ENCODE measurements at places on chromosomes 1 and 21.

- DNase-seq, result no peak
Observed at GRCh38 chr1:201769966-201770365, 59.0 kb upstream of the IPO9 start.

GRCh38 chr1:981955-982558 lies at the start of gene PERM1:
Gene PERM1 (minus strand): TSS chr1:982093. CDS start chr1:981029, 1,064 bp downstream.
- DNase-seq, result no peak

GRCh38 chr1:156852418-156852874 lies 6.5 kb downstream of the INSRR start:
- no peak for DNase-seq

- no peak for DNase-seq
Observed at GRCh38 chr1:235757587-235758096, 108.1 kb upstream of the GNG4 start.

DNA sequence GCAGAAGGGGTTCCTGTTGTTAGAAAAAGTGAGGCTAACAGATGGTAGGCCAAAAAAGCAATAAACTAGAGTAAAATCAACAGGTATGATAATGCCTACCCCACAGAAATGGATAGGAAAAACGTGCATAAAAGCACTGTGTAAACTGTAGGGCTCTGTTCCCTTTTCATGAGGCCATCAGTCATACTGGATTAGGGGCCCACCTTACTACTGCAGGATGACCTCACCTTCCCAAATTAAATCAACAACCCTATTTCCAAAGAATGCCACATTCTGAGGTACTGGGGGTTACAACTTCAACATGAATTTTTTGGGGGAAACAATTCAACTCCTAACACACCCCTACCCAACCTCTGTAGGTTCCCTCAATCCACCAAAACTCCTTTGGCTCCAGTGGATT lies 54.9 kb downstream of the KIAA1614 start:
- no peak for DNase-seq

DNA sequence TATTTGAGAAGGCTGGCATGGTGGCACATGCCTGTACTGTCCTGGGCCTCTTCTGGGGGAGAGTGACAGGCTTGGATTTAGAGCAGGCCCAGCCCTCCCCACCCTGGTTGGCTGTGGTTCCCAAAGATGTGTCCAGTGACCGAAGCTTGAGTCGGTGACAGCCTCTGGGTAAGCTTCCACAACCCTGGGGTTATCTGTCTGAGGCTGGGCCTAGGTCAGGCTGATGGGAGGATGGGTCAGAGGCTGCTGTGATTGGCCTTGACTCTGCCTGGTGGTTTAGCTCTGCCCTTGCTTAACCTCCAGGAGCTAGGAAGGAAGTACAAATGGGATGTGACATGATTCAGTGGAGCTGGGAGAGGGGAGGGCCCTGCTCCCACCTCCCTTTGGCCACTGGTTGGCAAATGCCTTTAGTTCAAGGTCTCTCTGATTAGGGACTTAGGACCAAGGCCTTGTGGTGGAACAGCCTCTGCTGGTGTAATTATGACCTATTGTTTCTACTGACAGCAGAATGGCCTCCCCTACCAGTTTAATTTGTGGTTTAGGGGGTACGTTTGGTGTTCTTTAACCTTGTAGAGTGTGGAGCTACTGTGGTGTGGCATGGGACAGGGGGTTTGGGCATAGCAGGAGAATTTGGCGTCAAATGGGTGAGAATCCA lies 16.6 kb downstream of the NUDC start:
- no peak for DNase-seq

DNA sequence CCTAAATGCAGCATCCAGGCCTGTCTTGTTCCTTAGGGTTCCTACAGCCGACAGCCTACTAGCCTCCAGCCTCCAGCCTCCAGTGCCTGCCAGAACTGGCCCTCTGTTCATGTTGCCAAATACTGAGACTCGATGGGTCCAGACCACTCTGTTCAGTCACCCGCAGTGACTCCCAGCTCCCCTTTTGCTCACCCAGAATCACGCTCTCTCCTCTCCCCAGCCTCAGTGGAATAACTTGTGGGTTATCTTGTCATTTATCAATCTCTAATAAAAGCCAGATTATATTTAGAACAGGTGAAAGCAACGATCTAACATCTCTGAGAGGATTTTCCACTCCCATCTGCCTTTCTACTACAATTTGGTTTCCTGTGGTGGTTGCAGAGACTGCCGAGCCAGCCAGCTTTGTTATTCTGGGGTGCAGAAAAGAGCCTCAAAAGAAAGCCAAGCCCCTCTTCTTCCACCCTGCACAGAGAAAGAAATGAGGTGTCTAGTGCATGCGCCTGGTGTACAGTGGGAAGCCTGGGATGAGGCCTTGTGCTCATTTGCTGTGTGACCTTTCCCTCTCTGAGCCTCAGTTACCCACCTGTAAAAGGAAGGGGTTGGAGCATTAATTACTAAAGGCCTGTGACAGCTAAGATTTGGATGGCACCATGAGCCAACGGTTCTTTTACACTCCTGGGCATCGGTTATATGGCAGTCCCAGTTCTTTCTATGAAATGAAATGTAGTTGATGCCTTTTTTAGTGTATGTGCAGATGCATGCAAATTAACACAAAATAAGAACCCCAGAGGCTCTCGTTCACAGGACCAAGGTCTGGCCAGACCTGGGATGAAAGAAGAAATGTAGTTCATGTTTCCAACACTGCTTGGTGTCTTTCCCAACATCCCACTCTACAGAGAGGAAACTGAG lies 42.9 kb upstream of the ID3 start:
- no peak for DNase-seq

DNA sequence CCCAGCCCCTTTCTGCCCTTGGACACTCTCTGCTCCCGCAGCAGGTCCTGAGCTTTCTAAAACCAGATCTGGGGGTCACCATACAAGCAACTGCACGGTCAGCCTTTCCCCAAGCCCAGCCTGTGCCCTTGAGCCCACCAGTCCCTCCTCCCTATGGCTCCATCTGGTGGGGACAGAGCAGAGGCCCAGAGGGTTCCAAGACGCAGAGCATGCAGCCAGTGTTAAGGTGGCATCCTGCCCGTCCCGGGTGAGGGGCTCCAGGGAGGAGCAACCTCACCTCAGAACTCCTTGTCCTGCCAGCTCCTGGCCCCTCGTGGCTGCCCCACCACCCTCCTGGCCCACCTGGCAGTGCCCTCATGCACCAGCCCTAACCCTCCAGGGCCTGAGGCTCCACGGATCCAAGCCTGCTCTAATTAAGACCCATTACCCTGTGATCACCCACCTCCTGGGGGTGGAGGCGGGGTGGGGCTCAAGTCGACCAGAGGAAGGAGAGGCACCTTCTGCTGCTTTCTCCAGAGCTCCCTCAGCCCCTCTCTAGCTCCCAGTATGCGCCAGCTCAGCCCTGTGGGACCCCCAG lies 8.5 kb downstream of the CHD5 start:
- DNase-seq, result no peak

DNA sequence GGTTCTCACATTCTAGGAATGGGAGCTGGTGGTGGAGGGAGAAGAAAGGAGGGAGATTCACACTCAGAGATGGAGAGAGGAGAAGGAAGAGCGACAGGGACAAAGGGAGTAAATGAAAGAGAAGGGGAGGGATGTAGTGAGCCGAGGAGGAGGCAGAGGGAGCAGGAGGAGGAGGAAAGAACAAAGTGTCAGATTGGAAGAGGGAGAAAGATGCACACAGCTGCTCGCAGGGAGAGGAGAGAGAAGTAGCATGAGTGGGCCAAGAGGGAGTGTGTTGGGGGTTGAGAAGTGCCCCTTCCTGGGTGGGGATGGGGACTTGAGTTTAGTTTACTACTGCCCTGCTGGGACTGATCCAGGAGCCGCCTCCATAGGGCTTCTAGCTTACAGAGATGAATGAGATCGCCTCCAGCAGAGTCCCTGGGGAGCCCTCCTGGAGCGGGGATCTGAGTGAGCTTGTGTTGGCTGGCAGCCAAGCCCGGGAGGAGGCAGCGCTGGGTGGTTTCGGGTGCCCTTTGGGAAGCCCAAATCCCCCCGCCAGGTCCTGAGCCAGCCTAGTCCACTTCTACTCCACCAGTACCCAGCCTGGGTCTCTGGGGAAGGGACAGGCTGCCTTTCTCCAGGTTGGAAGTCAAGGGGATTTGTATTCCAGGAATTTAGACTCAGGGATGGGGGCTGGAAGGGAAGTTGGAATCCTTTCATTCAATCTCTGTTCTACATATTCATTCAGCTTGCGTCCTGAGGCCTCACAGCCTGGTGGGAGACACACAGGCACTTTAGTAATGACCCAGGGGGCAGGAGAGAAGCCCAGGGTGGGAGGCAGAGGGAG lies 20.9 kb downstream of the PTPRU start:
- DNase-seq, result no peak

GRCh38 chr1:206802401-206802800 lies 30.1 kb upstream of the IL10 start:
- DNase-seq, result no peak

DNA sequence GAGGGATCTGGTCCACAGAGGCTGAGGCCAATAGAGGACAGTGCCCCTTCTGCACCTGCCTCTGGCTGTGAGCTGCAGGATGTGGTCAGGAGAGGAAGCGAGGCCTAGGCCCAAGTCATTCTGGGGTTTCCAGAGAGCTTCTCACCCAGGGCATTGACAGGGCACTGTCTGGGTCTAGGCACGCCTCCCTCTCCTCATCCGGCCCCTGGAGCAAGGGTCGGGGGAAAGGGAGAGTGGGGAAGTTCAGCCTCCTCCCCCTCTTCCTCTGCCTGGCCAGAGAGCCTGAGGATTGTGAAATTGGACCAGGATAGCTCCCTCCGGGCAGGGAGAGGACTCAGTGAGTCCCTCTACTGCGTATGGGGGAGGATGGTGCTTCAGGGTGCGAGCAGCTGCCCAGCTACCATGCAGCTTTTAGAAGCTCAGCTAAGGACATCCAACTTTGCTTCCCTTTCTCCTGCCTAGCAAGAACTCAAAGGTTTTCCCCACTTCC lies 6.3 kb upstream of the INAVA start:
- DNase-seq, result peak; percentile 77

Measured in activated CD4-positive, alpha-beta T cell treated with anti-CD3 and anti-CD28 coated beads, Interleukin-2, amount 50 U/mL, for 16 hours (primary cell).